Bladder microvascular endothelial cell (primary cell): ENCODE measurements at places on chromosomes 4 and X. TPM values are rescaled to one million over a fixed set of nuclear protein-coding genes. Genes with fewer than 3 reads are reported as not detected.

The MND1 gene
- total RNA-seq: 3.4 and 6.5 TPM in 2 replicates

The ARAP2 gene
- 1.1 and 1.2 TPM in 2 replicates for total RNA-seq

The RXFP1 gene
- total RNA-seq: not detected in 2 replicates

The SLC49A3 gene
- 4.4 and 5.9 TPM in 2 replicates for total RNA-seq

The PABPC1L2B gene
- total RNA-seq: not detected in 2 replicates

The CPE gene
- 1.6 and 2.1 TPM in 2 replicates for total RNA-seq

The MAGEA10 gene
- total RNA-seq: not detected in 2 replicates

The PNMA6F gene
- not detected in 2 replicates for total RNA-seq

The PDZD4 gene
- total RNA-seq: 0.76 TPM in 1 of 2 replicates, not detected in the other

The LARP1B gene
- total RNA-seq: 16.7 and 35.9 TPM in 2 replicates

The USO1 gene
- 46.8 and 97.6 TPM in 2 replicates for total RNA-seq

The TLR2 gene
- total RNA-seq: 0.65 and 4.7 TPM in 2 replicates

The C4orf17 gene
- total RNA-seq: not detected in 2 replicates

The ODAM gene
- not detected in 2 replicates for total RNA-seq
